ENCODE measurements at places on chromosomes 1 and 21.

GRCh38 chr1:55800503-55800902, 585.3 kb upstream of the USP24 start:
- no peak for DNase-seq

DNA sequence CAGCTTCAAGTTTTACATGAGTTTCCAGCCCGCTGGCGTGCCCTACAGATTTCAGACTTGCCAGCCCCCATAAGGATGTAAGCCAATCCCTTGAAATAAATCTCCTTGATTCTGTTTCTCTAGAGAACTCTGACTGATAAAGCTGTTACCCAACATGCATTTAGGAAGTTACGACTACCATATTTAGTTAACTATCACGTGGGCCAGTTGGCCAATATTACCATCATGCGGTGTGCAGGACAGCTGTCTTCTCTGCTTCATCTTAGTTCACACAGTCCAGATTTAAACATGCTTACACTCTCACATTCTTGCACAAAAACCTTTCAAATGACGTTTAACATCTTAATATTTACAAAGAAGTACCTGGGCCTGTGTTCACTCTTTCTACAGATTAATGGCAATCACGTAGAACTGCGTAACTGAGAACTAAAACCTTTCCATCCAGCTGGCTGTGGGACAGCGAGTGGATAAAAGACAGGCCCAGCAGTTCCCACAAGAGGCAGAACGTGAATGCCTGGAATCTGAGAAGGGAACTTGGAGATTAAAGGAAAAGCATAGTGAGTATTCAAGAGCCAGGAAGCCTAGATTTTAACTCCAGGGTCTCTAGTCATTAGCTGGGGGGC, 20.8 kb downstream of the FAM177B start:
- no peak for DNase-seq

DNA sequence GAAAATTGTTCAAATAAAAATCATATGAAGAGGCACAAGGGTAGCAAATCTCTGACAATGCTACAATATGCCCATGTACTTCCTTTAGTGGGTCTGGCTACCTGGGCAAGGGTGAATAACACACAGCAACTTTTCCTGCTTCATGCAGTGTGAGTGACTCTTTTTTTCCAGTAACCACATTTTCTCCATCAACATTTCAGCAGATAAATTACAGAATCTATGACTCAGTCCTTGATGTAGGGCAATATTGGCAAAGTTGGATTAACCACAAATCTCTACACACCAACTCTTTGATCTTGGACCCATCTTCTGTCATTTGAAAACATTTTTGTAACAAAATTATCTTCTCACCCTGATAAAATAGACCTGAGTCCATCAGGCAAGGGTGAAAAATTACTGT, 31.7 kb downstream of the ERICH3 start:
- no peak for DNase-seq

DNA sequence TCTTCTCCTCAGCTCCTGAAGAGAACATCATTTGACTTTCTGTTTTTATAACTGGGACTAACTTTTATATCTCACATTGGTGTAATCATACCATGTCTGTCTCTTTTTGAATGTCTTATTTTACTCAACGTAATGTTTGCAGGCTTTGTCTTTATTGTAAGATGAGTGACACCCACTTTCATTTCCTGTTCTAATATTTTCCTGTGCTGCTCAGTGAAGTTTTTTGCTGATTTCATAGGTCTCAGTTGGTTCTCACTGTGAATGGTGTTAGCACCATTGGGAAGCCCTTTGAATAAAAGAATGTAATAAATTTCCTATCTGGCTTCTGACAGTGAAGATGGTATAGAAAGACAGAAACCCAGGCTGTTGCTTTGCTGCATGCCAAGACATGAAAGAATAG, 84.0 kb downstream of the RAVER2 start:
- no peak for DNase-seq

DNA sequence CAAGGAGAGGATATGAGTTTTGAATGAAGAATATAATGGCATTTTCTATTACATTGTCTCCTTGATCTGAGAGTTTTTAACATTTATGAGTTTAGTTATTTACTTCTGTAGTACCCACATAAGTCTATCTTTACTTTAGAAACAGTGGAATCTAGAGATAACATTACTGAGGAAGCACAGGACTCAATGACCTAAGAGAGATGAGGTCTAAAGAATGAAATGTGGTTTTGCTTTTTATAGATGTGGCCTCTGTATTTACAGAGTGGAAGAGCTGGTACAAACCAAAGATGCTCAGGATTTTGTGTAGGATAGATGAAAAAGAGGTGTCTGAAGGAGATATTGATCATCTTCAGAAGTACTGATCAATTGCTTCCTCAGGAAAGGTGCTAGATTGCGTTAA, 177.3 kb downstream of the KCTD3 start:
- DNase-seq, result no peak

DNA sequence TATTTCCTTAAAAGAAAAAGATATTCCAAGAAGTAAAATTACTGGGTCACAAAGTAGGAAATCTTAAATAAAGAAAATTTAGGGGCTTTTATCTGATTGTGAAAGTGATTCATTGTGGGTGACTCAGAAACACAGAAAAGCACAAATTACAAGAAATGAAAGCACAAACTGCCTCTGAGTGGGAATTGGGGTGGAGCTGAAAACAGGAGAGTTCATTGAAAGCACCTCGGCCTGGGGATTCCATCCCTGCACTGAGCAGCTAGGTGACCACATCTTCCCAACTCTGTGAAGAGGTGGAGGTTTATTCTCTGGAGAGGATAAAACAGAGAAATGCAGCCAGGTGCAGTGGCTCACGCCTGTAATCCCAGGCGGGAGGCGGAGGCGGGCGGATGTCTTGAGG, 7.4 kb downstream of the GJA4 start:
- no peak for DNase-seq

All from AG04450 (cell line).